ENCODE measurements at places on chromosomes 5 and 9.

DNA sequence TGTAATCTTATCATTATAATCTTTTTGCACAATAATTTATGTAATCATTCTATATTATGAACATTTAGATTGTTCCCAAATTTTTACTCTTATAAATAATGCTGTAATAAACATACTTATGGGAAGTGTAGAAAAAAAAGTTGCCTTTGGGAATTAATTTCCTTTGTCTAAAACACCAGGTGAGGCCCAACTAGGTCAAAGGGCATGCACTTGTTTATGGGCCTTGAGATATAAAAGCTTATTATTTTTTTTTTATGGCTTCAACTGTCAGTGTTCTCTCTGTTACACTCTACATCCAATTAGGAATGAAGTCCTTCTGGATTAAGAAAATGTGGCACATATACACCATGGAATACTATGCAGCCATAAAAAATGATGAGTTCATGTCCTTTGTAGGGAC, 6.5 kb upstream of the PRLR start:
- DNase-seq = no peak

DNA sequence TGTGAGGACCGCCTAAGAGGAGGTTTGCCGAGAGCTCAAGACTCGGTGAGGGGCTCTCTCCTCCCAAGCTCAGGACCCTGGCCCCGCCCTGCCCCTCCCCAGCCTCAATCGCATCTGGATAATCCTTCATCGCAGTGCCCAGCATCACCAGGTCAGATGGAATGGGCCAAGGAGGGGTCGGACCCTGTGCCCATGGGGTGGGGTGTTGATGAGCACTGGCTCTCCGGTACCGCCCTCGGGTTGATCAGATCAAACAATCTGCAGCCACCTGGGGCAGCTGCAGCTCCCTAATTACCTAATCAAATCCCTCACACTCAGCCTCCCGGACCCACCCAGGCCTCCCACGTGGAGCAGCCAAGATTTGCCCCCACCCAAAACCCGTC, 24.4 kb upstream of the TDRD7 start:
- no peak for DNase-seq

GRCh38 chr9:101995231-101995630, 256.8 kb upstream of the GRIN3A start:
- DNase-seq = no peak

- no peak for DNase-seq
Measured at GRCh38 chr5:32021771-32022170, 152.3 kb downstream of the GOLPH3 start.

DNA sequence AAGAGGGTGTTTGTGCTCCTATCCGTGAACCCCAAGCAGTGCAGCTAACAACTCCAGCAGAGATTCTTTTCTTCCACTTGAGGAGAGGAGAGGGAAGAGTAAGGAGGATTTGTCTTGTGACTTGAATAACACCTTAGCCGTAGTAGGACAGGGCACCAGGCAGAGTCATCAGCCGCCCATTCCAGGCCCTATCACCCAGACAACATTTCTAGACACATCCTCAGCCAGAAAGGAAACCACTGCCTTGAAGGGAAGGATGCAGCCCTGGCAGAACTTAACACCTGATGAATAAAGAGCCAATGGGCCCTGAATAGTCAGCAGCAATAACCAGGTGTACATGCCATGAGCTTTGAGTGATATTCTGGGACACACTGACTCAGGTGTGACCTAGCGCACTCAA, 1013.0 kb upstream of the COX7C start:
- DNase-seq = no peak

DNA sequence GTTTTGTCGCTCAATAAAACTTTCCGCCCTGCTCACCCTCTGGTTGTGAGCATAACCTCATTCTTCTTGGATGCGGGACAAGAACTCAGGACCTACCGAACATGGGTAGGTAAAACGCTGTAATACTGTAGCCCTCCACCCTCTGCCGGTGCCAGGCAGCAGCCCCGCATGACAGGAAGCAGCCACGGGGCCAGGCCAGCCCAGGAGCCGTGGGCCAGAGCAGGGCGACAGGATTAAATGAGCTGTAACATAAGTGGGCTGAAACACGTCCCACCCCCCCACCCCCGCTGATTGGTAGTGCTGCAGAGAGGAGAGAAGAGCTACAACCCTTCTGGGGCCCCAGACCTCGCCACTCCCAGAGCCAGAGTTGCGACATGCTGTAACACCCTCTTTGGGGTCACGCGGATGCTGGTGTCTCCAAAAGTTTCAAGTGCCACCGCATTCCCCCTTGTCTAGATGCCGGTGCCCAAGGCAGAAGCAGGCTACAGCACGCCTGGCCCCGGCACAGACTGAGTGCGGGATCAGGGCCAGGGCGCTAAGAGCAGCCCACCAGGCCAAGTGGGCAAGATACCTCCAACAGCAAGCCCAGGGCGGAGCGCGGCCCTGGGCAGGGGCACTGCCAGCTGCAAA, 81.8 kb downstream of the FBXW11 start:
- no peak for DNase-seq

DNA sequence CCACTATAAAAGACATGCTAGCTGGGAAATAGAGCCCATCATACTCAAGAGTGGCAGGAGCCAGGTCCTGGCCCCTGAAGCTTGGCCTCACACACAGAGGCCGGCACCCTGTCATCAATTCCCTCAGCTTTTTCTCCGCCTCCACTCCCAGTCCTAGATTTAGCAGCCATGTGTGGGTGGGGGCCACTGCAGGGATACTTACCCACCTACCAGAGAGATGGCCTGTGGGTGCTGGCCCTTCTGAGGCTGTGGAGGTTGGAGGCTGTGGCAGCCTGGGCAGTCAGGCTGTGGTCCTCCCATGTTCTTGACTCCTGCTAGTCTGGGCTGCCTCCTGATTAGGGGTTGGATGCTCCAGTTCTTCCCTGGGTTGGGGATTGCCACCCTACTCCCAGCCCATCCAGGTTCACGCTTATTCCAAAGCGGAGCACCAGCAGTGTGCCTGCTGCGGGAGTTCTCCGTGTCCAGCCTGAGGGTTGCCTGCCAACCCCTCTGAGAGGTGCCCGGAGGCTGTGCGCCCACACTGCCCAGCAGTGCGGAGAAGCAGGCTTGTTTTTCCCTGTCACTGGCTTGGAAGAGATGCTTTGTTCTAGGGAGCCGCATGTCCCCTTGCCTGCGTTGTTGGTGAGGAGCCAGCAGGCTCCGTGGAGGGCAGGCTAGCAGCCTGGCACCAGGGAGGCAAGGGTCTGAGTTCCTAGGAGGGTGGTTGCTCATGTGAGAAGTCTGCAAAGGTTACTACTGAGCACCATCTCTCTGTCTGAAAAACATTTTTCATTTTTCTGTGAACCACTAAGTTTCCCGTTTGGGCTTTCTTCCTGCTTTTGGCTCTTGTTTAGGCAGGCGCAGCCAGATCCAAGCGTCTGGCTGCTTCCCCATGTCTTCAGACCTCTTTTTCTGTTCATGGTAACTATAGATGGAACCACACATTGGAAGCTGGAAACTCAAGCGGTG, 7.5 kb downstream of the SLC22A5 start:
- no peak for DNase-seq

DNA sequence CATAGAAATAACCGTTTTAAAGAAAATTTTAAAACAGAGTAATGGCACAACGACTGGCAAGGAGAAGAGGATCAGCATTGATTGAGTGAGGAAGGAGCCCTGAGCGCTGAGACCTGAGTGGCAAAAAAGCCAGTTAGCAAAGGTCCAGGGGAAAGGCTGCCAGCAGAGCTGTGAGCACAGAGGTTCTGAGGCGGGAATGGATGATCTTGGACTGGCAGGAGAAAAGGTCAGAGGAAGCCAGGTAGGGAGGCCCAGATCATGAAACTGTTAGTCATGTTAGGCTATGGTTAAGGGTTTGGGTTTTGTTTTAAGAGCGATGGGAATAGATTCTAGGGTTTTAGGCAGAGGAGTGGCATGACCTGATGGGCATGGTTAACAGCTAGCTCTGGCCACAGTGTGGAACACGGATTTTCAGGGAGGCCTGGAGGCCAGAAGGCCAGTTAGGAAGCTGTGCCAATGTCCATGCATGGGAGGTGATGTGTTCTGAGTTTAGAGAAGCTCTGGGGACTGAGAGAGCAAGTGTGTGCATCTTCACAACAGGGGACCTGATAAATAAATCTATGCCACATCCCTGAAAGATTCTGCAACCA, 57.7 kb upstream of the GALNT10 start:
- no peak for DNase-seq

GRCh38 chr5:179791881-179792611, 1.7 kb upstream of the LTC4S start:
- no peak for DNase-seq

GRCh38 chr5:78232163-78232562, 62.3 kb downstream of the AP3B1 start:
- DNase-seq = no peak

DNA sequence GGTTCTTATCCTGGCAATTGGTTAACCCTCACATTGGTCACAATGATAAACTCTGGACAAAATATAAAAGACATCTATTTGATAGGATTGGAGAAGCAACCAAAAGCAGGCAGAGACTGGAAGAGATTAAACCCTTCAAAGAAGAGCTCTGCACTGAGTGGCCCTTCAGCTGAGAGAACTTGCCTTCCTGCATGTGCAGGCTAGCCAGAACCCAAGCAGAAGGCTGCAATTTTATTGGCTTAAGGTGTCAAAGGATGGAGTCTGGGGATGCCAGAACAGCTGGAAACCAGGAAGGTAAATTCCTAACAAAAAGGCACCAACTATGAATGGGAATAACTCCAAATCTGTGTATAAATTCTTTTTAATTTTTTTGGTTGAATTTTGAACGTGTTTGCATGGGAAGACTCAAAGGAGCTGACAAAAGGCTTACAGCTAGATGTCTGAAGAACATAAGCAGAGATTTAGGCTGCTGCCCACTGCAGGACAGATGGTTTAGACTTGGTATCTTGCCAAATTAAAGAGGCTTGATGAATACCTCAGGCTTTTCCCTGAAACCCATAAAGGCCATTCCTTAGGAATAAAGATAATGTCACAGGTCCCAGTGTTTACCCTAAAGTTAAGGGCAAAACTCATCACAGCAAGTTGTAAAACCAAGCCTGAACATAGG, 66.3 kb downstream of the NR2F1 start:
- DNase-seq = no peak

DNA sequence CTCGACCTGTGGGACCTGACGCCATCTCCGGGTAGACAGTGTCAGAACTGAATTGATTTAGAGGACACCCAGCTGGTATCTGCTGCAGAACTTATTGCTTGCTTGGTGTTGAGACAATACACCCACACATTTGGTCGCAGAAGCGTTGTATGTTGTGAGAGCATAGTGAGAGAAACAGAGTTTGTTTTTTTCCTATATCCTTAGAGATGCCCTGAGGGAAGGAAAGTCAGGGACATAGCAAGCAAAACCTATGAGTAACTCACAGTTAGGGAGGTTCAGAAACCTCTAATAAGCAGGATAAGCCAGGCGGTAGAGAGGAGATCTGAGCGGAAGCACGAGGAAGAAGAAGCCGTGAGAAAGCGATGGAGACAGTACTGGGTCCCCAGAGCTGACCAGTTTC, 59.8 kb downstream of the PTCD2 start:
- DNase-seq = no peak

- DNase-seq = peak; percentile 66
Measured at GRCh38 chr9:73023025-73023541, 70.2 kb upstream of the ALDH1A1 start.

DNA sequence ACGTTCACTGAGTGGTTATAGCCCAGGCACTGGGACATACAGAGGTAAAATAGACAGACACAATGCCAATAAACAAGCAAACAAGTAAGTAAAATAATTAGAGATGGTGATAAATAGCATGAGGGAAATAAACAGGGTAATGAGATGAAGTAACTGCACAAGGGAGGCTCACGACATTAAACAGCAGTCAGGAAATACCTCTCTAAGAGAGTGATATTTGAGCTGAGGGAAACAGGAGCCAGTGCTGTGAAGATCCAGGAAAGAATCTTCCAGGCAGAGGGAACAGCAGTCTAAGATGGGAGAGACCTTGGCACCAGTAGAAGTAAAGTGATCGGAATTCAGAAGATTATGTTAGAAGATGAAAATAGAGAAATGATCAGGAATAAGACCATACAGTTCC, 279.4 kb downstream of the HINT1 start:
- DNase-seq = no peak

- no peak for DNase-seq
Measured at GRCh38 chr9:78040726-78041125, 9.1 kb upstream of the GNAQ start.

DNA sequence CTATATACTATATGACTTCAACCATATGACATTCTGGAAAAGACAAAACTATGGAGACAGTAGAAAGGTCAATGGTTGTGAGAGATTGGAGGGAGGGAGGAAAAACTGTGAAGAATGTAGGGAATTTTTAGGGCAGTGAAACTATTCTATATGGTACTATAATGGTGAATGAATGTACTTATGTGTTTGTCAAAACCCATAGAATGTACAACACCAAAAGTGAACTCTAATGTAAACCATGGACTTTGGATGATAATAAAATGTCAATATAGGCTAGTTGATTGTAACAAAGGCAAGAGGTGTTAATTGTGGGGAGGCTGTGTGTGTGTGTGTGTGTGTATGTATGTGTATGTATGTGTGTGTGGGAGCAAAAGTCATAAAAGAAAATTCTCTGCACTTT, 10.8 kb upstream of the STOM start:
- no peak for DNase-seq

DNA sequence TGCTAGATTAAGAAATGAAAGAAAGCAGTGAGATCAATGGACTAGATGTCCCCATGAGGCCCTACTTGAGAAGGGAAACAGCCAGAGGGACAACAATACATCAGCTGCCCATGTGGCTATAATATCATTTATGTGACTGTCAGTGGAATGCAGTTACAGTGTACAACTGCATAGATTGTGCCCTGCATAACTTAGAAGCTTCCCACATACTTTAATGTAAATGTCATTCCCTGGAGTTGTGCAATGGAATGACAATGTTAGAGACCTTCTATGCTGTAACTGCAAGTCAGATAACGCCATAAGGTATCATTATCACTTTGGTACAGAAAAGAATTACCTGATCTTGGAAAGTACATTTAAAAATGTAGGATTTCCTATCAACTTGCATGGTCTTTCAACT, 67.4 kb downstream of the FBN2 start:
- no peak for DNase-seq

DNA sequence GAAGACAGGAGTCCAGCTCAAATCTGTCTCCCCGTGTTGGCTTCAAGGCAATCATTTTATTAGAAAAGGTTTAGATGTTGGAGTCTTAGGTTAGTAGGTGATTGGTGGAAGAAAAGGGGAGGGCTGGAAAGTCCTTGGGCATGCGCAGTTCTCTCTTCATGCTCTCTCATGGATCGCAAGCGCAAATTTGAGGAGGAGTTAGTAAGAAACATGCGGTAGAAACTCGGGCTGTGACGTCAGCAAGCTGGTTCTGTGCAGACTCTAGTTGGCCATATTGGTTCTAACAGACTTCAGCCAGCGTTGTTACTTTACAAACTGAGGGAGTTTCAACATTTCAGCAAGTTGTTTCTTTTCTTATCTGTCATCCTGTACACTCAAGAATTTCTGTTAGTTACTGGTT, 392.2 kb downstream of the CDK5RAP2 start:
- peak; percentile 12 for DNase-seq

- no peak for DNase-seq
Measured at GRCh38 chr9:93194641-93195040, 10.7 kb downstream of the WNK2 start.

Measured in Karpas-422 (cell line).